ENCODE measurements at places on chromosomes 12 and 14. TPM values are rescaled to one million over a fixed set of nuclear protein-coding genes. Genes with fewer than 3 reads are reported as not detected.

RERGL gene
- total RNA-seq: not detected

GRCh38 chr14:80387563-80387981 is 176.3 kb upstream of the DIO2 start:
- no peaks in the 10 kb centered on the region for H3K27me3 ChIP-seq
- no peak for DNase-seq
- no peak overlapping the region for H3K4me3 ChIP-seq

- H3K27me3 ChIP-seq: peaks cover 4% of the 10 kb centered on the region
- H3K4me1 ChIP-seq: no peaks in the 10 kb centered on the region
- peaks cover 8% of the 10 kb centered on the region for H3K36me3 ChIP-seq
- DNase-seq: no peak
- no peak overlapping the region for H3K27ac ChIP-seq
- H3K4me3 ChIP-seq: no peak overlapping the region
Measured at GRCh38 chr12:128513831-128514230, 246.9 kb downstream of the TMEM132C start.

DNA sequence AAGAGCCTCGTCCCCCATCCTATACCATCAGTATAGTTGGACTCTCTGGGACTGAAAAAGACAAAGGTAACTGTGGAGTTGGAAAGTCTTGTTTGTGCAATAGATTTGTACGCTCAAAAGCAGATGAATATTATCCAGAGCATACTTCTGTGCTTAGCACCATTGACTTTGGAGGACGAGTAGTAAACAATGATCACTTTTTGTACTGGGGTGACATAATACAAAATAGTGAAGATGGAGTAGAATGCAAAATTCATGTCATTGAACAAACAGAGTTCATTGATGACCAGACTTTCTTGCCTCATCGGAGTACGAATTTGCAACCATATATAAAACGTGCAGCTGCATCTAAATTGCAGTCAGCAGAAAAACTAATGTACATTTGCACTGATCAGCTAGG is 13.6 kb downstream of the ARHGAP5 start:
- H3K4me1 ChIP-seq: peaks cover 27% of the 10 kb centered on the region
- H3K27ac ChIP-seq: no peak overlapping the region
- no peak overlapping the region for H3K4me3 ChIP-seq
- DNase-seq: no peak
- H3K27me3 ChIP-seq: no peaks in the 10 kb centered on the region
- H3K36me3 ChIP-seq: peaks cover 37% of the 10 kb centered on the region

SLC5A8 gene
- total RNA-seq: not detected

GRCh38 chr12:12442548-12443071 is 85.7 kb downstream of the BORCS5 start:
- H3K4me3 ChIP-seq: peak overlapping the region; percentile 52
- H3K4me1 ChIP-seq: peaks cover 50% of the 10 kb centered on the region
- no peaks in the 10 kb centered on the region for H3K27me3 ChIP-seq
- peaks cover 15% of the 10 kb centered on the region for H3K36me3 ChIP-seq

GRCh38 chr12:116863275-116863767 is 17.9 kb downstream of the HRK start:
- H3K27me3 ChIP-seq: peaks cover 11% of the 10 kb centered on the region
- DNase-seq: peak; percentile 21
- no peaks in the 10 kb centered on the region for H3K36me3 ChIP-seq

SLC8B1 gene
- 5.7 TPM for total RNA-seq

GRCh38 chr14:88003425-88003824 is 1.5 kb upstream of the GPR65 start:
- H3K4me1 ChIP-seq: no peaks in the 10 kb centered on the region
- H3K4me3 ChIP-seq: no peak overlapping the region
- no peak for DNase-seq
- no peak overlapping the region for H3K27ac ChIP-seq
- peaks cover 1% of the 10 kb centered on the region for H3K27me3 ChIP-seq

AQP2 gene
- not detected for total RNA-seq

All from HFFc6 (cell line).